ENCODE measurements at places on chromosomes 12 and 14.
A peak's percentile ranks its signal among the peaks of the same experiment; 100 is the strongest.

GRCh38 chr12:60724984-60725383 is 1129.2 kb downstream of the SLC16A7 start:
- no peak for DNase-seq

GRCh38 chr14:82488473-82488872 is 954.8 kb upstream of the SEL1L start:
- no peak for DNase-seq

- DNase-seq, result no peak
Measured at GRCh38 chr12:65164774-65165173, 4.6 kb upstream of the LEMD3 start.

DNA sequence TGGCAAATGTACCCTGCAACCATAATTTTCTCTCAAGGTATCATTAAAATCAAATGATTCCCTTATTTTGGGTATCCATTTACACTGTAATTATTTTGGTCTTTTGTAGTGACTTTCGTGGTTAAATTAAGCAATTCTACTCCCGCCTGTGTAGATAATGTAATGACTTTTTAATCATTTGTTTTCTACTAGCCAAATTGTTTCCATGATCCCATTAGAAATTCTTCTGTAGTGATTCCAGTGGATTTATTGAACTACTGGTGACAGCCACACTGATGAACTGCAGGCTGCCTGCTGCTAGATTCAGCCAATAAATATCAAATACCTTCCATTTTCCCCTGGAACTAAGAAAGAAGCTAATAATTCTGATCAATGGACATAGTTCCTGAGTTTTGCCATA is 96.0 kb downstream of the WIF1 start:
- DNase-seq, result no peak

DNA sequence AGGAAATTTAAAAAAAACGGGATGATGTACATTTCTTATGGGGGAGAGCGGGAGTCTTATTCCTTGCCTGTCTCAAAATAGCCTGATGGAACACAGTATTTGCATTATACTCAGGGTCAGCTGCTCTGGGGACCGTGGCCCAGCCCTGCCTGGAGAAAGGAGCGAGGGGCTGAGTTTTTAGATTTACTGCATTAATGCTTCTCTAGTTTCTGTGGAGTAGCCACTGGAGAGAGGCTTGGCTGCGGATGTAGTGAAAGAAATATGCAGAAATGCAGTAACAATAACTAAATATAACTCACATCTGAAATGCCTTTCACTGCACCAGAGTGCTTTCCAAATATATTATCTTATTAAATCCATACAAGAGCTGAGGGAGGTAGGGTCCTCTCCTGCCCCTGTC is 87.6 kb upstream of the MAP1LC3B2 start:
- DNase-seq, result no peak

- DNase-seq, result no peak
Measured at GRCh38 chr12:86721713-86722397, 465.7 kb upstream of the MGAT4C start.

DNA sequence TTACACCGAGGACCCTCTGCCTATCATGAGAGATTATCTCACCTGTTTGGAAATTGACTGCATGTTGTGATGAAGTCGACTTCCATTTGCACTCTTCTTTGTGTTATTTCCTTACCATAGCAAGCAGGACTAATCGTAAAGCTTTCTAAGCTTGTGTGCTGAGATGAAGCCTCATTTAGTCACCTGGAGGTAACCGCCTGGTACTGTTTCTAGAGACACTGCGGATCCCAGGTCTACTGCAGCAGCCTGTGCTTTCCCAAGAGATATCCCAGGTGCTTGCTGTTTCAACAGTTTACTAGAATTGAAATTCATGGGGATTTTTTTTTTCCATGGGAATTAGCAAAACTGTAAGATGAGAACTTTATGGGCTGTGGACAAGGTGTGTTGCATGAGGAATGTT is 131.8 kb downstream of the PTPRR start:
- no peak for DNase-seq

- DNase-seq, result no peak
Measured at GRCh38 chr12:94829552-94829951, 173.9 kb downstream of the NDUFA12 start.

- no peak for DNase-seq
Measured at GRCh38 chr12:120630104-120630892, 10.1 kb upstream of the CABP1 start.

DNA sequence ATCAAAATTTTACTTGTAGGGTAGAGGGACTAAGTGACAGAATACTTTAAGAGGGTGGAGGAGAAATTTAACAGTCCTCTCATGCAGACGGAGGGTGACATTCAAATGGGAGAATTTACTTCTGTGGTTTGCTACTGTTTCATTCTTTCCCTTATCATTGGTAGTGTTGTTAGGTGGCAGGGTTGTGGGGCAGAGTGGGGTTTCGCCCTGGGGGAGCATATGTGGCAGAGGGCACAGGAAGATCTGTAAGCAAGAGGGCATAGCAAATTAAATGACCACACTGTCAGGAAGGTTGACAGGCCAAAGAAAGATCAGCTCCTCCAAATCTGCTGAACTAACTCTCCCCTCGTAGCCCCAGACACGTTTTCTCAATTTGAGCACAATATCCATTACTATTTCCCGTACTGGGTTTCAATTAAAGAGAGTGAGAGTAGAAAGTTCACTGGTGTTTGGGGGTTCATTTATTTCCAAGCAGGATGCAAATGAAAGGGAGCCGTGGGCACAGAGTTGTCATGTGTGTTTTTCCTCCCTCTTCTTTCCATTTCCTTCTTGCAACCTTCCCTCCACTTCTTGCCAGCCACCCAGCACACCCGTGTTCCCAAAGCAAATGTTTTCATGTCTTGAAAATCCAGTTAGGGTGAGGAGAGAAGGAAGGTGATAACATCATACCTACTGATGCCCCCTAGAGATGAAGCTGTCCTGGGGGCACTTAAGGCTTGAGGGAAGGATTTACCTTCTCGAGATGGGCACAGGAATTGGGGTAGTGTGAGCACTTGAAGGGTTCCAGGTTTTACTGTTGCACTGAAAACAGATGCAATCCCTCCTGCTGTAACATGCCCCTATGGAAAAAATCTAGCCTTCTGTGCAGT is 6.5 kb upstream of the TBX3 start:
- DNase-seq, result no peak

DNA sequence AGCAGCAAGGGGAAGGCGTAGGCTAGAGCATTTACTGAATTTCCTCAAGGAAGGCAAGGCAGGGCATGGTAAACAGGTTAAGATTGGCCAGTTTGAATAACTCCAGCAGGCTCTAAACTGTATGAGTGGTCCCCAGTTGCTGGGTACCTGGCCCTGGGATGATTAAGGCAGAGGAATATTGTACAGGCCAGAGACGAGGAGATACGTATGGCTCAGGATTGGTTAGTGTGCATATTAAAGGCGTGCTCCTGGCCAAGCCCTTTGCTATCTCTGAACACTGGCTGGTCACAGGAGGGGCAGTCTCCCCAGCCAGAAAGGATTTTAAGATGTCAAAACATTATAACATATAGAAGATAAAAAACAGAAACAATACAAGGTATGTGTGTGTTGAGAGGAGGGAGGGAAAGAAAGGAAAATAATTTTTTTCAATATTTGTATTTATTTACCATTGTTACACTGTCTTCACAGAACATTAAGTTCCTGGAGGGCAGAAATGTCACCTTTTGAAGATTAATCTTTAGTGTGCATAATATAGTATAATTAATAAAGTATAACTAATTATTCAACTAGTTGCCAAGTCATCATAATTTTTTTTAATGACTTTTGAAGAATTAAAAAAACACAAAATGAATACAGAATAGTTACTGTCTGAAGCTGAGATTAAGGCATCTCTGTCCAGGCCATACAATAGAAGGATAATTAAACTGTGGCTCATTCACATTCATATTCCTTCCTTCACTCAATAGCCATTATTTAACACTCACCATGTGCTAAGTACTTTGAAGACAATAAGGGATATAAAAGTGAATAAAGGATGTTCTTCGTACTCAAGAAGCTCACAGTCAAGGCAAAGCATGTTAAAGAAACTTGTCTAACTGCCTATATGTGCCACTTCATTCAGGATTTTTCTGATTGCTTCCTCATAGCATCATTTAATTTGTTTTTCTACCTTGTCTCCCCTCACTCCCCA is 41.9 kb downstream of the DCP1B start:
- no peak for DNase-seq

- no peak for DNase-seq
Measured at GRCh38 chr12:47813511-47814196, 6.0 kb downstream of the HDAC7 start.

- no peak for DNase-seq
Measured at GRCh38 chr12:132321321-132322118, 7.9 kb downstream of the GALNT9 start.

- no peak for DNase-seq
Measured at GRCh38 chr12:88662961-88663360, 82.7 kb upstream of the KITLG start.

- DNase-seq, result no peak
Measured at GRCh38 chr12:85804663-85805062, 31.5 kb downstream of the RASSF9 start.

DNA sequence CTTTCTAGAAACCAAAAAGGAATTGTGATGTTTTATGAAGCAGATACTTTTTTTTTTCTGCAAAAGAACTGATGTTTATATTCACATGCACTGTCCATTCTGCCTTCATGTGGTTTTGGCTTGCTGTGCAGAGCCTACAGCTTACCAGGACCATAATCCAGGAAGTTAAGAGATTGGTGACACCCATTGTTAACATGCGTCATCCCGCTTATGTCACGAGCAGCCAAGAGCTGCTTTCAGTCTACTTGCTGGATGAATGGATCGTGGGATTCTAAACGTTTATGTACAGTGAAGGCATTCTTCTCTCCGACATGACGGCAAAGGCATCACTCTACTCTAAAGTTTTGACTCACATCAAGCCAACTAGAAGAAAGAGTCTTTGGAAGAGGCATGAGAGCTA is 76.6 kb downstream of the PAX9 start:
- DNase-seq, result no peak

- DNase-seq, result no peak
Measured at GRCh38 chr14:93862265-93862664, 64.9 kb upstream of the FAM181A start.

- DNase-seq, result no peak
Measured at GRCh38 chr12:54384591-54385041, at the start of gene ZNF385A. Gene ZNF385A, minus strand, starts transcription at chr12:54384733. Its CDS starts 219 bp downstream, at chr12:54384514.

GRCh38 chr14:75144944-75145343 is 18.1 kb upstream of the NEK9 start:
- DNase-seq, result no peak

DNA sequence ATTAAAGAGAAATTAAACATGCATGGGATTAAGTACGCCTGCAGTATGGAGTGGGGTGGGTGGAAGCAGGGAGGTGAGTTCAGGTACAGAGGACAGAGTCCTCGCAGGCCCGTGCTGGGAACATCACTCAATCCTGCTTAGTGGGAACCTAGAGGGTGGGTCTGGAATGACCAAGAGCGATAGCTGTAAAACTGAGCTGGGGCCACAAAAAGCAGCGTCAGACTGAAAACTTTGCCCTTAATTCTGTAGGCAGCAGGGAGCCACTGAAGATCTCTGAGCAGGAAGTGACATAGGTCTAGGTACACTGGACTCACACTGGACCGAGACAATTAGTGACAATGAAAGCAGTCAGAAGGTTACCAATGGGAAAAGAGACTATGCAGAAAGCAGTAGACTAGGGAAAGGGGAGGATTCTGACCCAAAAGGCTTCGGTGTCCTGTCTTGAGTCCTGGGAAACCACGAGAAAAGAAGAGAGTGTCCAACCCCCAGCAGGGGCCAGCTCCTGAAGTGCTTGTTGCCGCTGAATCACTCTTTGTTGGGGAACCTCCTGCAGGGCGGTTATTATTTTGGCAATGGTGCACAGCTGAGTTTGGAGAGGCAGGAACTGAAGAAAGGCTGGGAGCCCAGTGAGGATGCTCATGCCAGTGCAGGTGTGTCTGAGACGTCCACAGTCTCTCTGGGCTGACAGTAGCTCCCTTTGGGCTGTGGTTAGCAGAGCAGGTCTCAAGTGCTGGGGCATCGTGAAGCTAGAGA is 97.4 kb downstream of the PLXNC1 start:
- no peak for DNase-seq

- no peak for DNase-seq
Measured at GRCh38 chr12:120367924-120368788, 808 bp downstream of the MSI1 start.

- DNase-seq, result no peak
Measured at GRCh38 chr12:108852674-108853309, 4.6 kb downstream of the SSH1 start.

GRCh38 chr14:50407111-50407812 is 10.6 kb upstream of the CDKL1 start:
- DNase-seq, result no peak

GRCh38 chr12:12734054-12734453 is 16.9 kb downstream of the CDKN1B start:
- DNase-seq, result peak; percentile 85

- no peak for DNase-seq
Measured at GRCh38 chr12:122730215-122731014, at the start of gene HCAR1. Gene HCAR1, minus strand, starts transcription at chr12:122730844. Its CDS starts 505 bp downstream, at chr12:122730339.

- DNase-seq, result no peak
Measured at GRCh38 chr14:76322594-76323220, 53.2 kb upstream of the ESRRB start.

- no peak for DNase-seq
Measured at GRCh38 chr12:92065639-92066038, 80.0 kb downstream of the BTG1 start.

- DNase-seq, result no peak
Measured at GRCh38 chr12:124561231-124561630, 6.2 kb downstream of the NCOR2 start.

- DNase-seq, result no peak
Measured at GRCh38 chr12:55112378-55112875, 13.8 kb upstream of the OR9K2 start.

DNA sequence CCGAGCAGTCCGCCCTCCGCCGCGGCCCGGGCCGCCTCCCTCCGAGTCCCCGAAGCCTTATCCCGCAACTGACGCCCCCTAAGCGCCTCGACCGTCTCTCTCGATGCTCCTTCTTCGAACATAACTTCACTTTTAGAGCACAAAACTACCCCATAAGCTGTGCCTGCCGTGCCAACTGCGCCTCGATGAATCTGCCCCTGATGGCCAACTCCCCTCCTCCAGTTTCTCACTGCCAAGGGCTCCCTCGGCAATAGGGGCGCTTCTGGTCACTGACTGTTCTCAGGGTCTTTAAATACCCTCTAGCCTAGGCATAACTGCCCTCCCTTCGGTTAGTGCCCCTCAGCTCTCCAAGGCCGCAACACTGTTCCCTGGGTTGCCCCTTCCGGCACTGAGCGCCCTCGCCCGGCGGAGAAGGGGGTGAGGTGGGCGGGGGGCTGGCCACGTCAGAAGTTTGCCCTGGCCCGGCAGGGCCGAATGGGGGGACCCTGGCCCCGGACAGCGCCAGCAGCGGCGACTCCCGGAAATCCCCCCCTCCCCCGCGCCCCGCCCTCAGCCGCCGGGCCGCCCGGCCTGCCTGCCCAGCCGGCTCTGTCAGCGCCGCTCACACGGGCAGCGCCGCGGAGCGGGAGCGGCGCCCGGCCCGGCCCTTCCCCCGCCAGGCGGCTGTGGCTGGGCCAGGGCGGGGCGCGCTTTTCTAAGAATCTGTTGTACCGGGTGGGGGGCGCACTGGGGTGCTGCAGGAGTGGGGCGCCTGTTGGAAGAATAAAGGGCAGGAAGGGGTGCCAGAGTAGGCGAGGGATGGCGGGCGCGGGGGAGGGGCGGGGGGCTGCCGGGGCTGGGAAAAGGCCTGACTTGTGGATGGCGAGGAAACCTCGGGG is 10.6 kb downstream of the RARG start:
- DNase-seq, result no peak

GRCh38 chr14:46818147-46818546 is 166.6 kb upstream of the RPL10L start:
- no peak for DNase-seq
